ENCODE measurements at places on chromosomes 11 and 22.

DNA sequence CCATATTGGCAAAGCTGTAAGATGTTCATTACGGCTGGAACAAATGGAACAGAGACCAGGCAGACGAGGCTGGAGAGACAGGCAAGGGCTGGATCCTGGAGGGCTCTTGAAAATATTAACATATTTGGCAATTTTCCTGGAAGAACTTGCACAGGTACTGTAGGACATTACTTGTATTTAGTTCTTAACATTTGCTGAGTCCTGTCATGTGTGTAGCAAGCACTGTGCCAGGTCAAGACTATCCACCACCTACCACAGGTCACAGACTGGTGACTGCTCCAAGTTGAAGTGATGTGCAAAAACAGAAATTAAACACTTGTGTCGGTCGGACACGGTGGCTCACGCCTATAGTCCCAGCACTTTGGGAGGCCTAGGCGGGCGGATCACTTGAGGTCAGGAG is 58.7 kb upstream of the TNRC6B start:
- DNase-seq, result no peak

DNA sequence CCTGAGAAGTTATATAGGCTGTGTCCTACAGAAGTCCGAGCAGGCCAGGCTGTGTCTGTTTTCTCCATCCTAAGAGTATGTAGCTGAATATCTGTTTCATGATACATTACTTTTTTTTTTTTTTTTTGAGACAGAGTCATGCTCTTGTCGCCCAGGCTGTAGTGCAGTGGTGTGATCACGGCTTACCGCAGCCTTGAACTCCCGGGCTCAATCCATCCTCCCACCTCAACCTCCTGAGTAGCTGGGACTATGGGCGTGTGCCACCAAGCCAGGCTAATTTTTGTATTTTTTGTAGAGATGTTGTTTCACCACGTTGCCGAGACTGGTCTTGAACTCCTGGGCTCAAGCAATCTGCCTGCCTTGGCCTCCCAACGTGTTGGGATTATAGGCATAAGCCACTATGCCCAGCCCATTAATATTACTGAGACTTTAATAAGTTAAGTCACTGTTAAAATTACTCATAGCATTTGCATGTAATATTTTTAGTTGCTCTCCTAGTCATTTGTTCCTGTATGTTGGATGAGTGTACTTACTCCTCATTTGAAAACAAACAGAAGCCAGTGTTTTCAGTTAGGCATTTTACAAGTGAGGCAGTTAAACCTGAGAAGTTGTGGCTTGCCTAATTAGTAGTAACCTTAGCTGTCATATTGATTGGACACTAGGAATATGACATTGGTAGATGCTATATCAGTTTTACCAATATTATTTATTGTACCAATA is 26.1 kb downstream of the DRG1 start:
- no peak for DNase-seq

- peak; percentile 16 for DNase-seq
These were observed 964 bp upstream of the REXO2 start for GRCh38 chr11:114438303-114438702.

- DNase-seq, result no peak
These were observed 26.4 kb upstream of the FAT3 start for GRCh38 chr11:92198268-92198667.

- no peak for DNase-seq
These were observed 3.5 kb downstream of the FIBIN start for GRCh38 chr11:26997378-26997777.

DNA sequence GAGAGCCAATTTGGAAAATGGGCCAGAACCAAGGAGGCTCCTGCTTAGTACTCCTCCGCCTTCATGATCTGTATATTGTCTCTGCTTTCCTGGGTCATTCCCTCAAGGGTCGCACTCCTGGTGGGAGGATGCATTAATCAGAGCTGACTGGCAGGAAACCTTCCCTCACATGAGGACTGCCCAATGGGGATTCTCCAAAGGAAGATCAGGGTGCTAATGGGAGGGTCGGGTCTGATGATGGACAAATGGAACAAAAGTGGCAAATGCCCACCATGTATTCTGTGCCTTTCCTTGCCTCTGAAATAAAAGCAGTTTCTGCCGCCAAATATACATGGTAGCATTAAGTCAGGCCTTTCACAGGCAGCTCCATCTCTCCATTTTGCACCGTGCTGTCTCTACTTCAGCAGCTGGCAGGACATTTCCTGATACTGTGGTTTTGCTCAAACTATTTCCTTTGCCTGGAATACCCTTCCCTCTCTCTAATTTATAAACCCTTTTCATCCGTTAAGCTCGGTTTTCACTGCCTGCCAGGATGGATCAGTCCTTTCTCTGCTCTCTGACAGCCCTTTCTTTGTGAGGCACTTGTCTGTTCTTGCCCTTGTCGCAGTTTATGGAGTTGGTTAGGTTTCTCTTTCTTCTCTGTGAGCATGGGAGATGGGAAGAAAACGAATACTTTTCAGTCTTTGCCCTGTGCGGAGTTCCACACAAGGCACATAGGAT is 13.5 kb downstream of the SREBF2 start:
- DNase-seq, result no peak

- DNase-seq, result no peak
These were observed 24.6 kb downstream of the MS4A10 start for GRCh38 chr11:60809691-60810090.

DNA sequence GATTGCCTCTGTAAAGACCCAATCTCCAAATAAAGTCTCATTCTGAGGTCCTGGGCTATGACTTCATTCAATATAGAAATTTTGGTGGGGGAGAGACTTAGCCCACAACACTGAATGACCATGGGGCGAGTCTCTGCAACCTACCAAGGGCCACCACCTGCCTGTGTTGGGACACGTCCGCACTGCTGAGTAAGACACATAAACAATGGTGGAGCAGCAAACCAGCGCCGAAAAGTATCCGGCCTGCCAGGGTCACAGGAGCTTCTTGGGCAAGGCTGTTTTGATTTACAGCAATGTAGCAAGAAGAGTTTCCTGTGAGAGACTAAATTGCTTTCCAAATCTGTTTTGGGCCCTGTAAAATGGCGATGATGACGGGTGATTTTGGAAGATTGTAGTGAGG is 122.3 kb downstream of the SHANK2 start:
- DNase-seq, result peak; percentile 81

DNA sequence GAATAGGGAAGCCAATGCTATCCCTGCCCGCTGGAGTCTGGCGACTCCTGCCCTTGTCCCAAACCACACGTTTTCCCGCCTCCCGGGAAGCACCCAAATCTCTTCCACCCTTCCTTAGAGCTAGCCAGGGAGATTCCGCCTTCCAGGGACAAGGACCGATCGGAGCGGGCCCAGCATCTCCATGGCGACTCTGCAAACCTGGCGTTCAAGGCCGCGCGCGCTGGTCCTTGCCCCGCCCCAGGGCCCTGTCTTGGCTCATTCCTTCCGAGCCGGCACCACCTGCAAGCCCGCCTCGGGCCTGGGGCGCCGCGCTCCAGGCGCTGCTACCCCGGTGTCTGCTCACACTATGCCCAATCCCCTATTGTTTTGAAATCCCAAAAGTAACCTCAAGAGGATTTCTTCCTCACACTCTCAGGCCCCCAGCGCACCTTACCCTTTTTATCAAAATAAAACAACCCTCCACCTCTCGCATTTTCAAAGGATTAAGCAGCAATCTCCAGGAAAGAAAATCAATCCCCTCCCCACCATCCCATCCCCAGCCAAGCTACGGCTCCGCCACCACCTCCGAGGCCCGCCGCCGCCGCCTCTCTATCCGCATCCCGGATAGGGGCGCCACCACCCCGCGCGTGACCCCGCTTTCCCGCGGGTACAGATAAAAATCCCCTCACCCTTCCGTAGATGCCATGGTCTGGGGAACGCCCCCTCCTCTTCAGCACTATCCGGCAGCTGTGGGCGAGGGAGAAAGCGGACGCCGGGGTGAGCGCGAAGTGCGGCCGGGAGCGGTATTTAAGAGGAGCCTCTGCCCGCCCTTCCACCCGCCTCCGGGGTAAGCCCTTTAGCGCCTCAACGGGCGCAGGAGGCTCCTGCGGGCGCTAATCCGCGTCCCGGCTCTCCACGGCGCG is 825 bp downstream of the SLC1A2 start:
- no peak for DNase-seq

- no peak for DNase-seq
These were observed 68.5 kb downstream of the GAB2 start for GRCh38 chr11:78349114-78349513.

DNA sequence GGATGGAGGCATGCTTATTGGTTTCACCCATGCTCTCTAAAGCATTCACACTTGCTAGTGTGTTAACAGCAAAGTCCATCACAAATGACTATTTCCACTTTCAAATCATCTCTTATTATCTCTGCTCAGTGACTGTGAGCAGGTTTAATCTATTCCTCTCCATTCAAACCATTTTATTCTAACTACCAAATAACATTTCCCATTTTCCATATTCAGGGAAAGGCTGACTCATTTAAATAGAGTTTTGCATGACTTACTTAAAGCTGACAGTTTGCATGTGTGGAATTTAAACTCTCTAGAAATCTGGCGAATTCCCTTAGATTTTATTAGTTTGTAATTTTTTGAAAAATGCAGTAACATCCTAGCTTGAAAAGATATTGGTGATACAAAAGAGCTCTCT is 615.7 kb upstream of the LRRC4C start:
- no peak for DNase-seq

DNA sequence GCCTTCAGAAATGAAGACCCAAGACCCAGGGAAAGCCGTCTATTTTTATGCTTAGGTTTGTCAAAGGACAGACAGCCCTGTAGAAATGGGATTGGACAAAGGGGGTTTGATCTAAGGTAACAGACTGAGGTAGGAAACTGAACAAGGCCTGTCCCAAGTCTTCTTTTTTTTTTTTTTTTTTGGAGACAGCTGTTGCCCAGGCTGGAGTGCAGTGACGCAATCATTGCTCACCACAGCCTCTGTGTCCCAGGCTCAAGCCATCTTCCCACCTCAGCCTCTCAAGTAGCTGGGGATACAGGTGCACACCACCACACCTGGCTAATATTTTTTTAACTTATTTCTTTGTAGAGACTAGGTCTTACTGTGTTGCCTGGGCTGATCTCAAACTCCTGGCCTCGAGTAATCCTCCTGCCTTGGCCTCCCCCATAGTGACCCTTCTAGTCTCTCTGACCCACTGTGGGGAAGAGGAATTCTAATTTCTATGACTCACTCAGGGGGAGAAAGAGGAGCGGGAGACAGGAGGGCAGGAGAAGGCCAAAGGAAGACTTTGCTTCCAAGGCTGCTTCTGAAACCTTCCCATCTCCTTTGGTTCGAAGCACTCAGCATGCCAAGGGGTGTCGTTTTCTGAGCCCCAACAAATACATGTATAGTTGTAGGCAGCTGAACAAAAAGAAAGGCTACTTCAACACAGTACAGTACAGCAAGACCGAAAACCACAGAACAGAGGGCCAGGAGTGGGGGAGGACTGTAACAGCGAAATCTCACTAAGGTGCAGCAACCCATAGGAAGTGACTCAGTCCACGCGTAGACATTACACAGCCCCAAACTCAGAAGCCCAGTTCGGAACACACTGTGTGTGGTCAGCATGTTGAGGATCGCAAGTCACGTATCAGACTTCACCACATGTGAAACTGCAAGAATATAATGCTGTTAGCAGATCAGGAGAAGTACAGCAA is 872 bp downstream of the TMA7B start:
- DNase-seq, result peak; percentile 93

DNA sequence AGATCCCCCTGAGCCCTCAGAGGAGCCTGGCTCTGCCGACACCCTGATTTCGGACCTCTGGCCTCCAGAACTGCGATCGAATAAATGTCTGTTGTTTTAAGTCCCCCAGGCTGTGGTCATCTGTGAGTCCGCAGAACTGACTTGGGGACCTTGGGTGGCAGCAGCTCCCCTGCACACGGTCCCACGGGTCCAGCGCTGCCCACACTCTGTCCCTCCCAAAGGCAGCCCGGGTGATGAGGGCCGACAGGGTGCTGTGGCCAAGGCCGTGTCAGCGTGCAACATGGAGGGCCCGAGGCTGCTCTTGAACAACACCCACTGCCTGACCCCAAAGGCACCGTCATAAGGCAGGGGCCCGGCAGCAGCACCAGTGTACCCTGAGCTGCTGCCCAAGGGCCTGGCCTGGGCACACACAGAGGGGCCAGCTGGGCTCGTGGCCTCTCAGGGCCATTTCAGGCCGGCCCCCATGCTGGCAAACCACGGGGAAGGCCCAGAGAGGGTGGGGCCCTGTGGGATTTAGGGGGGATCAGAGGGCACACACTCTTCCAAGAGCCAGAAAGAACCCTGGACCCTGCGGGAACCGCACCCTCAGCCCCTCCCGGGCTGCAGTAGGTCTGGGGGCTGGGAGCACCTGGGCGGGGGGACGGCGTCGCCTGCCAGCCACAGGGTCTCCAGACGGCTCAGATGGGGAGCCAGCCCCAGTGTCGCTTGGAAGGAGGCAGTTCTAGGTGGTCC is 77.1 kb upstream of the PRR5 start:
- no peak for DNase-seq

GRCh38 chr11:134675983-134676382 is 263.9 kb upstream of the B3GAT1 start:
- DNase-seq, result no peak

- no peak for DNase-seq
These were observed 44.5 kb downstream of the ANO1 start for GRCh38 chr11:70122490-70123198.

GRCh38 chr11:3230636-3231549 is 1.3 kb downstream of the MRGPRE start:
- no peak for DNase-seq

DNA sequence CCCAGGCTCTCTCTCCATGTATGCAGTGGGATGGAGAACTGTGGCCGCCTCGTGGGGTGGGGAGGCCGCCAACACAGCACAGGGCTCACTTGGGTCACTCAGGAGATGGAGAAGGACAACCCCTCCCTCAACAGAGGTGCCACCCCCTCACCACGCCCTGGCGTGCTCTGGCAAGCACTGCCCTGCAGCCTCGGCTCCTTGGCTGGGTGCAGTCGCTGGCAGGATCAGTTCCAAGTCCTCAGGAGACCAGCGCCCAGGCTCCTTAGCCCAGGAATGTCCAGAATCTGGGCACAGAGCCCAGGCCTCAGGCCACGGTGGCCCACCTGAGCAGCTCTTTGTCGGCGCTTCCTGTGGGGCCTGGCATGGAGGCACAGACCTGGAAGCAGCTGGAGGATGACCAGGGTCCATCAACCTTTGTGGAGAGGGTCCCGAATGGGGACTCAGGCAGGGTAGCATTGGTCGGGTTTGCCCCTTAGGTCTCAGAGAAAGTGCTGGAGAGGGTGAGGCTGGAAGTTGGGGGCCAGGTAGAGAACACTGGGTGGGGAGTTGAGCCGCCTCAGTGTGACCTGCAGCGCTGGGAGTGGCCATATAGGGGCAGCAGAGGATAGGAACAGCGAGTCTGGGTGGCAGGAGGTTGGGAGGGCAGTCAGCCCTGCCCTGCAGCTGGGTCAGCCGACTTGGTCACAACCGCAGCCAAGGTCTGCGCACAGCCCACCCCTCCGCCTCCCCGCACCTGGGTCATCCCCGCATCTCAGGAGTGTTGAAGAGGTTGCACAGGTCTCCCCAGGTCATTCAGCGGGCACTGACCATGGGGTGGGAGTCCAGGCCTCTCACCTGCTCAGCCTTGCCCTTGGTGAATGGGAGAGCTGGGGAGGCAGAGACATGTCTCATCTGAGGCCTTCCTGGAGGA is 8.2 kb downstream of the SUSD2 start:
- DNase-seq, result peak; percentile 60

GRCh38 chr11:19493446-19494213 is 219.0 kb upstream of the NAV2 start:
- DNase-seq, result no peak

GRCh38 chr11:127600674-127601073 is 600.1 kb upstream of the KIRREL3 start:
- DNase-seq, result no peak

Data from mammary epithelial cell (primary cell).